Erythroblast (primary cell): ENCODE measurements at places on chromosomes 2 and 18.

GRCh38 chr2:201257381-201257955 is 2.9 kb upstream of the CASP8 start:
- DNase-seq: no peak

- no peak for DNase-seq
Observed at GRCh38 chr2:208356846-208357574, 49.6 kb upstream of the PTH2R start.

- no peak for DNase-seq
Observed at GRCh38 chr2:134120406-134120732, 133.5 kb upstream of the MGAT5 start.

GRCh38 chr2:2859164-2859563 is 518.5 kb downstream of the EIPR1 start:
- DNase-seq: no peak

- DNase-seq: no peak
Observed at GRCh38 chr2:113324684-113325160, 46.0 kb upstream of the PAX8 start.

DNA sequence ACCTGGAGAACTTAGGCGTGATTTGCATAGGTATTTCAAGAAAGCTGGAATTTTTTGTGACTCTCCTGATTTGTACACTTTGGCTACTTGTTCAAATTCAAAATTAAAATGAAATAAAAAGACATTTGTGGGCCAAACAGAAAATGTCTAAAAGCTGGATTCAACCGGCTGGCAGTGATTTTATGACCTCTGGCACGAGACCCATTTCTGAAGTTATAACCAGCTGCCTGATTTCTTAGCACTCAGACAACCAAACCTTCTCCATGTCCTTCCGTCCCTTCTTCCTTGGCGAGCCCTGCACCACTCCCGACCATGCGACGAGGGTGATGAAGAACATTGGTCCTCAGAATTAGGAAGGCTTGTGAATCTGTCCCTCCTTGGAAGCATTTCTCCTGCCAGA is 19.7 kb downstream of the PKDCC start:
- DNase-seq: no peak

DNA sequence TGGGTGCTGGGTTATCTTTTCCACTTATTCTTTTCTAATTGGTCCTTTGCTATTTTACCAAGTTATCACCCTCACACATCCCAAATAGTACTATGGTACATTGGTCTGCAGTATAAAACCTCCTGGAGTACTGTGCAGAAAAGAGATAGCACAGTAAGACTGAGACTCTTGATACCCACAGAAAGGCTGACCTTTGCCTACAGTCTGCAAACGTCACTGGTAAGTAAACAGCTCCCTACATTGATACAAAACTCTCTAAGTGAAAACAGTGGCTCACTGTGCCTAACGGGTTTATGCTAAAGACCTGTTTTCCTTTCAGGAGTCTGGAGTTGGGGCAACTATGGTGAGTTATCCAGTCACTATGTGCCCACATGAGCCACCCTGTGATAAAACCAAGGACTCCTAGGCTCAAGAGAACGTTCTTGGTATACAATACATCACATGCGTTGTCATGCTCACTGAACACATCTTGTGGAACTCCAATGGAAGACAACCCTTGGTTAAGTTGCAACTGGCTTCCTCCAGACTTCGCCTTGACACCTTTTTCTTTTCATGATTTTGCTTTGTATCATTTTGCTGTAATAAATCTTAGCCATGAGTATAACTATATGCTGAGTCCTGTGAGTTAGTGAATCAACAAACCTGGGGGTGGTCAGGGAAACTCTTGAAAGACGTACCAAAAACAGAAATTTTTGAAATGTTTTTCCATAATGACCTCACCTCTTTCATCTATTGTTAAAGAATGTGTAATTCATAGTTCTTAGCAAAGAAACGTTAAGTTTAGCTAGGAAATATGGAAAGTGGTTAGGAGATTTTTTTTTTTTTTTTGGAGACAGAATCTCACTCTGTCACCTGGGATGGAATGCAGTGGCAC is 104.9 kb downstream of the C2orf74 start:
- DNase-seq: no peak

GRCh38 chr2:18522484-18523146 is 37.8 kb downstream of the RDH14 start:
- DNase-seq: no peak

DNA sequence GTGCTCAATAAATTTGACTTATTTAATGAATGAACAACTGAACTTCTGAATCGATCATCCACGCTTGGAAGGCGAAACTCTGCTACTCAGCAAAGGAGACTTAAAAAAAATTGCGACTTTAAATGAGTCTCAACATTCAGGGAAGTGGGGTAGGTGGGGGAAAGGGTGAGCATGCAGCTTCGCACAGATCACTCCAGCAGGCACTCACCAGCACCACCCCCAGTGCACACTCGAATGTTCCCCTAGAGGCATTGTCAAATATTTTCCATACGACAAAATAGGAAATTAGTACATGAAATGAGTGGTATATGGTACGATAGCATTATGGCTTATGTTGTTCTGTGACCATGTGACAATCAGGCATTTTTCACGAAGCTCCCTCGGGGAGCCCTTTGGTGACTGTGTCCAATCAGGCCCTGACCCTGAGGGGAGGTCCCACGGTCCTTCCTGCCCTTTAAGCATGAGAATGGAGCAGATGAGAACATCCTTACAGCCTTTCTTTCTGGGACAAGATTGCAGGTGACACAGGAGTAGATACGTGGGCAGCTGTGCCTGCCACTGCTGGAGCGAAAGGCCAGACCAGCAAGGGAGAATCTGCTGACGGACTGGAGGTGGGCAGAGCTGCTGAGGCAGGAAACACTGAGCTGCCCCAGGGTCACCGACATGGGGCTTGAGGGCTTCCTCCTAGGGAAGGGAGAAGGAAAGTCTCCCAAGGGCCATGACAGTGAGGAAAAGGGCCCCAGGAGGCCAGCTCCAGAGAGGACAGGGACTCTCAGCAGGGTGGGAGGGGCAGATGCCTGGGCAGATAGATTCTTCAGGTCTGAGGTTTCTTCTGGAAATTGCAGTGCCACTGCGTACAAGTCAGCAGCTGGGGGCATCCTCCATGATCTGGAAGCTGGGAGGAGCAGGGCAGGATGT is 101.3 kb upstream of the ID2 start:
- DNase-seq: no peak

GRCh38 chr2:217494557-217494956 is 508.2 kb downstream of the TNS1 start:
- DNase-seq: no peak

DNA sequence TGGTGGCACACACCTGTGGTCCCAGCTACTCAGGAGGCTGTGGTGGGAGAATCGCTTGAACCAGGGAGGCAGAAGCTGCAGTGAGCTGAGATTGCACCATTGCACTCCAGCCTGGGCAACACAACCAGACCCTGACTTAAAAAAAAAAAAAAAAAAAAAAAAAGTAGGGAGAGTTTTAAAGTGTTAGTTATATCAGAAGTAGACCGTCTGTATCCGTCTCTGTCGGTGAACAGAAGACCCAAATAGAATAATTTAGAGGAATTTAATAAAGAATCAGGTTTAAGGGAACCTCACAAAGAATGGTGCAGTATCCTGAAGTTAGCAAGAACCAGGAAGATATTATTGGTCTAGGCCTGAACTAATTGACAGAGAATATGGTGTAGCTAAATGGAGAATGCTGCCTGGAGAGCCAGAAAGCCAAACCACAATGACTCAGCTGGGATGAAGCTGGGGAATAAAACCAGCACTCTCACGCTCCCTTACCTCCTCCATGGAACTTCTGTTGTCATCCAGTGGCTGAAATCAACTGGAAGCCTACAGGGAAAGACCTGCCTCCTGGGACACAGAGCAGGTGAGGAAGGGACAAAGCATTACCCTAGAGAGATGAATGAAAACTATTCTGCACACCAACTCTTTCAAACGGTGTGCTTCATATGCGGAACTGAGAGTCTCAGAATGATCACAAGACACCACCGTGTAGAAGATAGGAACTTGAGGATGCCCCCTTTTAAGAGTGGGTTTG is 39.1 kb upstream of the PLEKHM3 start:
- peak; percentile 80 for DNase-seq

DNA sequence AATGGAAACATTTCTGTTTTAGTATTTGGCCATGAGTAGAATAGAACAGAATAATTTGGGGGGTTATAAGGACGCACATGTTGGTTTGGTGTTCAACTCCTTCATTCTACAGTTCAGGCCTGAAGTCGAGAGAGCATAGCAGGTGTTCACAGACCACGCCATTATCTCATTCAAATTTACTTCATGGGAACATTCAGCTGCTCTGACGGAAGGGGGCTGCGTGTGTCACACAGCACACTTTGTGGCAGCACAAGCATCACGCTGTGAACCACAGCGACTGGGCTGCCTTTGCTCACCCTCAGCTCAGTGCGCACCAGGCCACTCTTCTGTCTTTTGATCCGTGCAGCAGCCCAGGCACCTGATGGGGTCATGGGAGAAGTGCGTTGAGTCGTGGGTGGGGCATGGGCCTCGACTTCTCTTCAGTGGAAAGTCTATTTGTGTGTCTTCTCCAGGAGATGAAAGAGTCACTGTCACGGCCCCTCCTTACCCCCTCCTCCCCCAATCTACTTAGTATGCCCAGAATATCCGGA is 348.6 kb upstream of the SALL3 start:
- no peak for DNase-seq

GRCh38 chr2:100213595-100213994 is 71.2 kb upstream of the AFF3 start:
- no peak for DNase-seq

- peak; percentile 22 for DNase-seq
Observed at GRCh38 chr2:171553858-171554257, 31.6 kb downstream of the CYBRD1 start.

DNA sequence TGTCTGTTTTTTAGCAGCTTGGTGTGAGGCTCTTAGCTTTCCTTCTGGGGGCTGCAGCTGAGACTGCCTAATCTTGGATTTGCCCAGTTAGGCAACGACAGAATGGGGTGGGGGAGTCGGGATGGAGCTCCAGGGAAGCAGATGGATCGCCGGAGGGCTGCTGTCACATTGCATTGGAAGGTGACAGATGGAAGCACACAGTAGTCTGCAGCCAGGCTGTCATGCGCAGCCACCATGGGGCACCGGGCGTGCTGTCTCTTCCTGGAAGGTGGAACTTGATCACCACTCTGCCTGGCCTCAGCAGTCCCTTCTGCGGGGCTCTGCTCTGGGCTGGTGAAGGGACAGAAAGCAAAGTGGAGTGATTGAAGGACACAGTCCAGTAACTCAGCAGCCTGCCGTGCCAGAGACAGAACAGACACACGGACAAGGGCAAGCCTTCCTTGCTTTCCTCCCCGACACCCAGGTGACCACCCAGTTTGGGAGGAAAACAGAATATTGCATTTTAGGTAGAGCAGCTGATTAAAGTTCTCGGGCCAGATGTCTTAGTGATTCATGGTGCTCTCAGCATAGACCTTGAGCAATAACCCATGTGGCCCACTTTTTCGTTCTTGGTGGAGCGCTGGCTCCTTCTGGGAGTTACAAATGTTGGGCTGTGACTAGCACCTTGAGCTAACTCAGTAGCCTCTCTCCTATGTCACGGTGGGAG is 40.9 kb downstream of the RNF144A start:
- no peak for DNase-seq

DNA sequence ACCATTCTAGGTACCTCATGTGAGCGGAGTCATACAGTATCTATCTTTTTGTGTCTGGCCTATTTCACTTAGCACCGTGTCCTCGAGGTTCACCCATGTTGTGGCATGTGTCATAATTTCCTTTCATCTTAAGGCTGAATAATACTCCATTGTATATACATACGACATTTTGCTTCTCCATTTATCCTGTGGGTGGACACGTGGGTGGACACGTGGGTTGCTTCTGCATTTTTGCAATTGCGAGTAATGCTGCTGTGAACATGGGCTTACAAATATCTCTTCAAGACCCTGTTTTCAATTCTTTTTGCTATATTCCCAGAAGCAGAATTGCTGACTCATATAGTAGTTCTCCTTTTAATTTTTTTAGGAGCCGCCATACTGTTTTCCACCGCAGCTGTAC is 243.6 kb upstream of the EPAS1 start:
- no peak for DNase-seq

GRCh38 chr2:220277445-220277975 is 650.1 kb downstream of the SLC4A3 start:
- no peak for DNase-seq

DNA sequence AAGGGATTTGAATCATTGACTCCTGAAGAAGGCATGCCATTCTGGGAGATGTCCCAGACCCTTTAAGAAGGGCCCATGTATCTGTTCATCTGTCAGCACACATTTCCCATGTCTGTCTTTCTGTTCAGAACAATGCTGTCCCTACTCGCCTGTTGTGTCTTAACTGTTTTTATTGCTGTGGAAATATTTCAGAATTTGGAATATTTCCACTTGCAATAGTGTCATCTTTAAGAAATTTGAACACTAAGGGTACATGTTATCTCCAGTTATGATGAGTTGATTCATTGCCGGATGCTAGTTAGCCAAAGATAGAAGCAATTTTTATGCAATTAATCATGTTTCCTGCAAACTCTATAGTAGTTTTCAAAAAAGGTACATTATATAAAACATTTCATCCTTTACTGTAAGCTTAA is 36.9 kb upstream of the NT5C1B start:
- DNase-seq: no peak

DNA sequence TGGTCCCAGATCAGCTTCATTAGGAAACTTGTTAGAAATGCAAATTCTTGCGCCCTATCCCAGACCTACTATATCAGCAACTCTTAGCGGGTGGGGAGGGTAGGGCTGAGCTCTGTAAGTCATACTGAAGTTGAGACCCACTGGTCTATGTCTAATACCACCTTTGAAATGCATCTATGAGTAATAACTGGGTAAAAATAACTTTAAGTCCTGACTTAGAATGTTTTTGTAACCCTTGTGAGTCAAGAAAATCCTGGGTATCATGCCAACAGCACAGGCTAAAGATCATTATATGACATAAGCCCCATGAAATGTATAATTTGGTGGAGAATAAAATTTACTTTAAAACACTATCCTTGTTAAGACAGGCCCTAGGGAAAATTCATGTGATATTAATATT is 41.4 kb downstream of the PRKD3 start:
- DNase-seq: no peak

GRCh38 chr18:24491927-24492834 is 31.7 kb downstream of the HRH4 start:
- DNase-seq: no peak

GRCh38 chr2:135072125-135072997 is 20.3 kb downstream of the RAB3GAP1 start:
- DNase-seq: peak; percentile 51

- DNase-seq: no peak
Observed at GRCh38 chr2:98716786-98717185, 14.1 kb downstream of the MGAT4A start.

- DNase-seq: no peak
Observed at GRCh38 chr18:8960740-8961657, 141.5 kb upstream of the NDUFV2 start.

DNA sequence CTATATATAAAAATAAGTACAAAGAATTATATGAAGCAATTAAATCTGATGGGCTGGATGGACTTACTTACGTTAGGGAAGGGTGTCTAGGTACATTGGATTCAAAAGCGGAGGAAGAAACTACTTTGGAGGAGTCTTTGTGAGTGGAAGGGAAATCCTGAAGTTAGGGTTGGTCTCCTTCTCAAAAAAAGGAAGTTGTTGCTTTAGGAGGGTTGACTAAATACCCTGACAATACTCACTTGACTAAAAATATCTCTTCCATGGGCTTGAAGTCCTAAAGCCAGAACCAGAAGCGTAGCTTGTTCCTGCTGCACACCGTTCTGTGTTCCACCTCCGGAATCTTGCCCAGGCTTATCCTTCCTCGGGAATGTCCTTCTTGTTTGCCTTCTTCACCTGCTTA is 143.3 kb upstream of the ZEB2 start:
- no peak for DNase-seq
